Common myeloid progenitor, CD34-positive (primary cell): ENCODE measurements at places on chromosomes 12 and 14.
A peak's percentile ranks its signal among the peaks of the same experiment; 100 is the strongest.

GRCh38 chr14:100822013-100822412 lies 3.9 kb upstream of the MEG3 start:
- H3K36me3 ChIP-seq, result no peaks in the 10 kb centered on the region
- peaks cover 39% of the 10 kb centered on the region for H3K4me1 ChIP-seq
- no peak for DNase-seq
- no peaks in the 10 kb centered on the region for H3K27me3 ChIP-seq

- H3K4me1 ChIP-seq, result no peaks in the 10 kb centered on the region
- H3K4me3 ChIP-seq, result no peak overlapping the region
- H3K36me3 ChIP-seq, result no peaks in the 10 kb centered on the region
- peak; percentile 75 for DNase-seq
- no peak overlapping the region for H3K27ac ChIP-seq
These were observed 1004.2 kb downstream of the TMEM121 start for GRCh38 chr14:106530423-106531107.

DNA sequence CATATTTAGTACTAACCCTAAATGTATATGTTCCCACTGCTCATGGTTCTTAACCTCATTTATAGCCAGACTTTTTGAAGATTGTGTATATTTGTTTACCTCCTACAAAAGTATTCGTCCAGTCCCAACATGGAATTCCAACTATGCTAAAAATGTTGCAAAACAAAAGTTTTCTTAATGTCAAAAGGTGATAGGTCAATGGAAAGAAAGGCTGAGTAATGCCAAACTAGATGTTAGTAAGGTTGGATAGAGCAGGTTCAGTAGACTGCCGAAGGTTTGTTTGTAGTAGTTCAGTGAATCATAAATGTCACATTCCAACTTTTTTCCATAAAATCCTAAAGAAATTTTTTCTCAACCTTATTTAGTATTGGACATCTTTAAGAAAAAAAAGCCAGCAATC lies 874.5 kb downstream of the FLRT2 start:
- no peak overlapping the region for H3K27ac ChIP-seq
- no peaks in the 10 kb centered on the region for H3K36me3 ChIP-seq
- H3K4me3 ChIP-seq, result no peak overlapping the region
- no peak for DNase-seq
- no peaks in the 10 kb centered on the region for H3K4me1 ChIP-seq

DNA sequence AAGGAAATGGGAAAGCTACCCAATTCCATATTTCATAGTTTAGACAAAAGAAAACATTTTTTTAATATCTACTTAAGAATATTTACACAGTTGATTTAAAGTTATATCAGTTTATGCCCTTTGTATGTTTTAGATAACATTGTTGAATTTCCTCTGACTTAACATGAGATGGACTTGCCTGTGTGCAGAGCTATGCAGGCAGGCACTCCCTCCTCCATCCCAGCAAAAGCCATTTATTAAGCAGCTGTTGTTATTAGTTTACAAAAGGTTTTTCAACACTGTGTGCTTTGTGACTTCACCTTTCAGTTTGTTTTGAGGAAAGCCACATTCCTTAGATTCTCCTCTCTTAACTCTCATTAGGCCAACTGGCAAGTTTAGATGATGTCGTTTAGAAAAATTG lies 337.5 kb upstream of the PDE3A start:
- H3K27ac ChIP-seq, result no peak overlapping the region
- no peaks in the 10 kb centered on the region for H3K4me1 ChIP-seq

DNA sequence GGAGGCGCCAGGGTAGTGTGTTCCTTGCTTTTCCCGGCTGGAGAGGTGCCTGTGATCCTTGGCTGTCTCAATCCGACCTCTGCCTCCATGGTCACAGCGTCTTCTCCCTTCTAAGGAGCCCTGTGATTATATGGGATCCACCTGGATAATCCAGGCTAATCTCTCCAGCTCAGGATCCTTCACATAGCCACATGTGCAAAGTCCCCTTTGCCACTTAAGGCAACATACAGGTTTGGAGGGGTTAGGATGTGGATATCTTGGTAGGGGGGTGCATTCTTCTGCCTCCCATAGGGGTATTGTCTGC lies 1.2 kb upstream of the HVCN1 start:
- H3K4me1 ChIP-seq, result peaks cover 7% of the 10 kb centered on the region
- H3K27me3 ChIP-seq, result peaks cover 12% of the 10 kb centered on the region
- no peaks in the 10 kb centered on the region for H3K36me3 ChIP-seq
- H3K27ac ChIP-seq, result no peak overlapping the region
- DNase-seq, result no peak

DNA sequence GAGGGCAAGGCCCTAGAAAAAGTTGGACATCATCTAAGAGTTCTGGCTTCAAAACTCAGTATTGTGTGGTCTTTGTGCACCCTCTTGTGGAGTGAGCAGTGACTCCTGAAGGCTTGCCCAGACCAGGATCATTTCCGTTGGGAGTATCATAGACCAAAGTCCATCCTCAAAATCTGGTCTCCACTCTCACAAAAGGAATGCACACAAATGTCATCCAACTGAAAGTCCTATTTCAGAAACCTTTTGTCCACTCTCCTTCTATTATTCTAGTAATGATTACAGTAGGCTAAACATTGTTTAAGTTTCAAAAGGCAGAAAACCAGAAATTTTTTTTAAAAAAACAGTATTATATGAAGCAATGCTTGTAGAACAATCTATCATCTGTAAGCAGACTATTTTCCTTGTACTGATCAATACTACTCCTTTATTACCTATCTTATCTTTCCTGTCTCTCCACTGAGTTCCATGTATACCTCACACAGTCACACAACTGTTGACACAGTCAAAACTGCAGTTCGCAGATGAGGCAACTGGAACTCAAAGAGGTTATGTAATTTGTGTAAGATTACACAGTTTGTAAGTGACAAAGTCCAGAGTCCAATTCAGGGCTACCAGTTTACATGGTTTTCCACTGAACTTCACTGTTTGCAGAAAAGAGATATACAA lies 41.4 kb downstream of the COX16 start:
- no peaks in the 10 kb centered on the region for H3K27me3 ChIP-seq
- DNase-seq, result peak; percentile 61
- no peaks in the 10 kb centered on the region for H3K4me1 ChIP-seq
- H3K4me3 ChIP-seq, result no peak overlapping the region

GRCh38 chr12:108865169-108865568 lies 7.8 kb upstream of the SSH1 start:
- no peaks in the 10 kb centered on the region for H3K36me3 ChIP-seq
- H3K27ac ChIP-seq, result no peak overlapping the region
- peaks cover 14% of the 10 kb centered on the region for H3K4me1 ChIP-seq
- no peak overlapping the region for H3K4me3 ChIP-seq
- no peak for DNase-seq

GRCh38 chr12:124109760-124110159 lies 136.7 kb downstream of the ZNF664 start:
- DNase-seq, result peak; percentile 36
- no peak overlapping the region for H3K27ac ChIP-seq
- no peaks in the 10 kb centered on the region for H3K27me3 ChIP-seq
- H3K4me3 ChIP-seq, result no peak overlapping the region
- H3K4me1 ChIP-seq, result peaks cover 1% of the 10 kb centered on the region
- no peaks in the 10 kb centered on the region for H3K36me3 ChIP-seq

- no peaks in the 10 kb centered on the region for H3K27me3 ChIP-seq
- peak; percentile 67 for DNase-seq
- no peak overlapping the region for H3K4me3 ChIP-seq
- no peak overlapping the region for H3K27ac ChIP-seq
- no peaks in the 10 kb centered on the region for H3K4me1 ChIP-seq
- no peaks in the 10 kb centered on the region for H3K36me3 ChIP-seq
These were observed 49.0 kb upstream of the SLC8A3 start for GRCh38 chr14:70237710-70238109.

DNA sequence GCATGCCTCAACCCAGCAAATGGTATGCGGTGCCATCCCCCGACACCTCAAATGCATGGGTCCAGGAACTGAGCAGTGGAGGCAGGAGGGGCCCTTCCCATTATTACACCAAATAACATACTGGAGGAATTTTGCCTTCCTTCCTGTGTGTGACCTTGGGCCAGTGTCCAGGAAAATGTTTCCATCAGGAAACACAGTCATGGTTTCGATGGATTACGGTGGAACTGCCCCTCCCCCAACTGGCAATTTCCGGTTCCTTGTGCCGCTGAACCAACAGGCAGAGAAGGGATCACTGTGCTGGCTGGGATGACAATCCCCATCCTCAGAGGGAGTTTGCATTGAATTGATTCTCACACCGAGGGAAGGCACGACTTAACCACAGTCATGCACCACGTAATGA lies 9.1 kb upstream of the CDC42BPB start:
- no peaks in the 10 kb centered on the region for H3K36me3 ChIP-seq
- no peak overlapping the region for H3K4me3 ChIP-seq
- H3K4me1 ChIP-seq, result no peaks in the 10 kb centered on the region
- no peak overlapping the region for H3K27ac ChIP-seq
- no peak for DNase-seq
